Hematopoietic multipotent progenitor cell (in vitro differentiated cells): ENCODE measurements at places on chromosomes 16 and 17. TPM values are rescaled to one million over a fixed set of nuclear protein-coding genes. Genes with fewer than 3 reads are reported as not detected.

DNA sequence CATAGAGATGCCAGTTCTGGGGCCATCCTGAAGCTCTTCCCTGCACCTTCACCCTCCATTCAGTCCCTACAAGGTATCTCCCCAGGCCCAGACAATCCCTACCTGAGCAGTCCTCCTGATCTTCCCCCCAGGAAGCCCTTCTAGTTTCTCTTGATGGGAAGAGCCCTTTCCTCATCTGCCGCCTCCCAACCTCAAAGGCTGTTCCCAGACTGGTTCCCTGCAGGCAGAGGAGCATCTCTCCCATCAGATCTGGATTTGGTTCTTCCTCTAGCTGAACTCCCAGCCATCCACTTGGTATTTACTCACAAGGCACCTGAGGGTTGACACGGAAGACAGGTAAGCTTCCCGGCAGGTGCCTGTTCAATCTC is 24.6 kb upstream of the PHB1 start:
- DNase-seq = no peak

GRCh38 chr16:85781695-85782370 is 17.5 kb downstream of the EMC8 start:
- DNase-seq = no peak

DNA sequence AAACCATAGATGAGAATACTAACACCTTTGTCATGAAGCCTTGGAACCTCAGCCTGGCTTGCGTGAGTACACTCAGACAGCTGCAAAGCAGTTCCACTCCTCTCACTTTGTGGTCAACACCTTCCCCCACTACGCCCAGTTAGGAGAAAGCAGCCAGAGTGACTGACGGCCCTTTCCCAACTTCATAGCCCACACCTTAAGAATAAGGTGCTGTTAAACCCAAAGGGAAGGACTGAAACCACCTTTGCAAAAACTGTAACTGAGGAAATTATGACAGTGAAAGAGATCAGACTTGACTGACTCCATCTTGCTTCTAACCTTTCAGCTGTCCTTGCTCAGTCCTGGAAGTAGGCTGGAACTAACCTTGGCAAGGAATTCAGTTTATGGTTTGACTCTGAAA is 13.7 kb downstream of the N4BP1 start:
- DNase-seq = no peak

DNA sequence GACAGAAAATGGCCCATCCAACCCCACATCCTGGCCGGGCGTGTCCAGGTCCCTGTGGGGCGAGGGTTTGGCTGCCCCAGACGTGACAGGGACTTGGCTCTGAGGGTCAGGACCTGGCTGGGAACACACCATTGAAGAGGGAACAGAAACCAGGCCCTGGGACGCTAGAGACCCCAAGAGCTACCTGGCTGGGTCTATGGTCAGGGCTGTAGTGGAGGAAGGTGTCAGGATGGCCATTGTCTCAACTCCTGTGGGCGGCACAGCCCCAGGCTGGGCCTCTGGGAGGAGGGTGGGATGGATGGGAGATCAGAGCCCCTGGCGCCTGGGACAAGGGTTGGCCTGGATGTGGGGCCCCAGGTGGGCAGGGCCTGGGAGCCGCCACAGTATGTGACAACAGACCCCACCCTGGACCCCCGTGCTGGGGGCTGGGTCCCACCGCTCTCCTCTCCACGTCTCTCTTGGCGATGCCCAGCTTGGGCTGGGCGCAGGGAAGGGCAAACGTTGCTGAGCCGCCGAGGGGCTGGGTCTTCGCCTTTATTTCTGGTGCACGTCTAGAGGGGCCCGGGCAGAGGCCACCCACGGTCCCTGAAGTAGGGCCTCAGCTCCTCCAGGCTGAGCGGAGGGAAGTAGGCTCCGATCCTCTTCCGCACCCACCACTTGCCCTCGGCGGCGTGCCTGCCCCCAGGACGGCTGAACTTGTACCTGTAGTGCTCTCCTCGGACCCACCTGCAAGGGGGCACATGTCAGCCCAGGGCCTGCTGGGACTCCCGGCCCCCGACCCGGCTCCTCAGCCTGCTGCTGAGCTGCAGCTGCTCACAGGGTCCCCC is 53.7 kb upstream of the GNG13 start:
- no peak for DNase-seq

DNA sequence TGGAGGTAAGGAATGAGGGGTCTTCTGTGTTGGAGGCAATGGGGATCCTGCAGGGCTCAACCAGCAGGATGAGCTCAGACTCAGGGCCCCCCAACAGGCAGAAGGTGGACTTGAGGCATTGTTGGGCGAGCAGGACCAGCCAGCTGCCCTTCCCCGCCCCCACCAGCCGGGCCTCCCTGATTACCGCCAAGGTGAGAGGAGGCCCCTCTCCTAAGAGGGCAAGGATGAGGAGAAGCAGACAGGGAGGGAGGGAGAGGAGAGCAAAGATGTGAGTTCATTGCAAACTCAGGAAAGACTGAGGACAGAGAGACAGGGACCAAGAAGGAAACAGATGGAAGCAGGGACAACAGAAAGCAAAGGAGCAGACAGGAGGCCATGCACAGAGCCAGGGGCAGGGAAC is 272.8 kb upstream of the XYLT1 start:
- DNase-seq = no peak

GRCh38 chr17:32563583-32563982 is 76.8 kb downstream of the CDK5R1 start:
- DNase-seq = no peak

DNA sequence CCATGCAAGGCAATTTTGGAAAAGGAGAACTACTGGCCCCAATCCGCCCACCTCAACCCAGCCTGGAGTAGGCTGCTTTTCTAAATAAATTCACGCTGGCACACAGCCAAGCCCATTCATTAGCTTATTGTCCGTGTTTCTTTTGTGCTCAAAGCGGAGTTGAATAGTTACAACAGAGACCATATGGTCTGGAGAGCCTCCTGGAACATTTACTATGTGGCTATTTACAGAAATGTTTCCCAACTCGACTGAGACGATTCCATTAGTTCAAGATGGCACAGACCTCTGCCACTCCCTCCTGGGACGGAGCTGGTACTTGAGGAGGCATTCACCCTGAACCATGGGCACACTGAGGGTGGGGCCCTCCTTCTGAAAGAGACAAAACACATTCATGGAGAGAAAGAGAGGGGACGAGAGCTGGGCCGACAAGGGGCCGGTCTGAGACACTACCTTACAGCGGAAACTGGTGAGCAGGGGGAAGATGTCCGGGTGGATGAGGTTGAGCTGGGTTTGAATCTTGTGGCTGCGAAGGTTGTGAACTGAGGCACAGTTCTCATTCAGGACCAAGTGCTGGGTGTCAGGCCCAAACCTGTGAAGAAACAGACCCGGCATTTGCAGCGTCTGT is 15.7 kb downstream of the ELAC2 start:
- no peak for DNase-seq

DNA sequence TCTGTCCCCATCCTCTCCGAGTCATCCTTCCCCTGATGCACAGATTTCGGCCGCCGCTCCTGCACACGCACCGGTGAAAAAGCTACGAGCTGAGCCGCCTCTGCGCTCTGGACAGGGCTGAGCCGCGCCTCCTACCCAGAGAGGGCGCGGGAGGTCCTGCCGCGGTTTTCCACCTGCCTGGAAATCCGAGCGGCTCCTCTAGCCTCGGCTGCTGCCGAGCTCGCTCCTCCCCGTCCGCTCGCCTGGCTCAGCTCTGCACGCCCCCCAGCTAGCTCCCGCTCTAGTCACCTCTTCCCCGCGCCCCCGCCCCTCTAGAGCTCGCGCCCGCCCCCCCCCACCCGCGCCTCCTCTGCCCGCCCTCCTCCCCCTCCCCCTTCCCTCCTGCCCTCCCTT is 198 bp upstream of the SHISA9 start:
- no peak for DNase-seq

- peak; percentile 86 for DNase-seq
Observed at GRCh38 chr17:10618202-10618635, 38.9 kb downstream of the MYH3 start.

DNA sequence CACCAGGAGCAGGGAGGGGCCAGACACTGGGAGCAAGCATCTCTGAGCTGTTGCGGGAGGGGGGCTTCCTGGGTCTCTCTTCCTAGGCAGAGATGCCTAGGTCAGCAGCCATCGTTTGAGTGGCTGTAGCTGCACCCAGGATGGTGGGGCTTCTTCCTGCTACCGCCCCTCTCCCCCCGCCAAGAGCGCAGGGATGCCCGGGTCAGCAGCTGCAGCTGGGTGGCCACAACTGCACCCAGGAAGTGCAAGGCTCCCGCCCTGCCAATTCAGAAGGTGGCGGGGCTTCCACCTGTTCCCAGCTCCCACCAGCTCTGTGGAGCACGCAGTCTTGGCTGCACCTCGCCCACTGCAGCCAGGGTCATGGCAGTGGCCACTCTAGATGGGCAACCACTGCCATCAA is 47.8 kb downstream of the ESRP2 start:
- no peak for DNase-seq

- DNase-seq = no peak
Observed at GRCh38 chr16:79883494-79883893, 283.0 kb upstream of the MAF start.

DNA sequence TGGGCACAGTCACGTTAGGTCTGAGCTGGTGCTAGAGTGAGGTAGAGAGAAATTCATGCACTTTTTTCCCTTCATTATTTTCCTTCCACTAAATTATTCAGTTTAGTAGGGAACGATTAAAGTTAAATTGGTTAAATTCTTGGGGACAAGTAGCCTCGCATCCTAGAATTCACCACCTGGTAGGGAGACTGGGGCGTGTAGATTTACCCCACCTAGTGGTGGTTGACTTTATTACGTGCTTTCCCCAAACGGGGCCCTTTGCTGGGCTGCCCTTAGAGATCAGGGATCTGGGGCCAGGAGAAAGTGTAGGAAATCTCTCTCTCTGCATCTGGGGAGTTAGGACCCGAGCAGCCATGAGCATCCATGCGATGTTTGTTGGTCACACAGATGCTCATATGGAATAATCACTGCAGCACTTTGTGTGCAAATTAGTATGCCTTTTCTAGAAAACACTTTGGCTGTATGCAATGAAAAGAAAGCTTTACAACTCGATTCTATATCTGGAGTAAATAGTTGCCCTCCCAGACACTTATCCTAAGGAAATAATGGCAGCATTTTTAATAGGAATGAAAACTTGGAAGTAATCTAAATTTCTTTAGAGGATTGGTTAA is 107.0 kb downstream of the PLCG2 start:
- peak; percentile 42 for DNase-seq

DNA sequence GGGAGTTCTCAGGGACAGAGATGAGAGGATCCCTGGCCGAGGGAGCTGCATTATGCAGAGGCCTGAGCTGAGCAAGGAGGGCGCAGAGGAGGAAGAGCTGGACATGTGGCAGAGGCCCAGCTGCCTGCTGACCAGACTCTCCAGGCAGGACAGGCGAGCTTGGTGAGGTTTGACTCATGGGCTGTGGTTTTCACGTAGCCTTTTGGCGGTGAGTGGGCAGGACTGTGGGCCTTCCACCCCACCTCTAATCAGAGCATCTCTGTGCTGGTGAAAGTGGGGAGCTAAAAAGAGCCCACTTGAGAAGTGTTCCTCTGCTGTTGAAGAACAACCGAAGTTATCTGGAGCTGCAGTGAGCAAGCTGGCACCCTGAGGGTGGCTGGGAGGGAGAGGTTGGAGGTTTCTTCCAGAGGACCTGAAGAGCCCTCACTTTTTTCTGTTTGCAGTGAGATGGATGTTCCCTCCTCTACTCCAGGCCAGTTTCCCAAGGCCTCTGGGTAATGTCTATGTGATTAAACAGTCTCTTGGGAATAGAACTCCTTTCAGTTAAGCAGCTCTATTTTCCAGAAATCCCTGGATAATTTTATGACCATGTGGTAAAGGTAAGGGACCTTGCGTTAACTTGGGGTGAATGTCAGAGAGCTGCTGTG is 11.9 kb downstream of the EPN2 start:
- no peak for DNase-seq

DNA sequence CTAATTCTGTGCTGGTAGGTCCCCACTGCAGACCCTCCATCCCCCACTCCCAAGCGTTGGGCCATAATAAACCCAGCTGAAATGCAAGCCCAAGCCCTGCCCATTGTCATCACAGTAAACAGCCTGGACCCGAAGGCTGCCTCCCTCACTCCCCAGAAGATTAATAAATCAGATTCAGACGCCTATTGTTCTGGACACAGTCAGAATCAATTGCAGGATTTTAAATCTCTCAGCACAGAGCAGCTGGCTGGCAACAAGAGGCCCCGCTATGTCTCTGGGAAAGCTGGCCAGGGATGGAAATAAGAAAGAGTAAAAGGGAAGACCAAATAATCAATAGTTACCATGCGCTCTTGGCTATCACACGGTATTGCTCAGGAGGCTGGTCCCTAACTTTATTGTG is 93.9 kb downstream of the C17orf67 start:
- no peak for DNase-seq

DNA sequence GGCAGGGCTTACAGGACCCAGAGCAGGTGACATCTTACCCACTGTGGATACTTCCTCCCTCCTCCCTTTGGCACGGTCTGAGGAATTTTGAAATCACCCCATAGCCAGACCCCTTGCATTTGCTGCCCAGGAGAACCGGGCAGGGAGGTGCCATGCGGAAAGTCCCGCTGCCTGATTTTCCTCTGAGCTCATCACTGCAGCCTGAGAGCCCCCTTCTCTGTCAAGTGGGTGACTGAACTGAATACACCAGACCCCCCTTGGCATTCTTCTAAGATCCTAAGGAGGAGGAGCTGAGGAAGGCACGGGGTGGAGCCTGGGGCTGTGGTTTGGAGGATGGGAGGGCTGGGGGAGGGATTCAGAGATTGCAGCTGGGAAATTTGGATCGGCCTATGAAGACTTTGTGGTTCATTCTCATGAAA is 173.4 kb downstream of the RAB11FIP4 start:
- no peak for DNase-seq

GRCh38 chr16:11734653-11735043 is 8.0 kb downstream of the TXNDC11 start:
- DNase-seq = no peak

- no peak for DNase-seq
Observed at GRCh38 chr16:23505180-23505665, 5.1 kb downstream of the GGA2 start.

DNA sequence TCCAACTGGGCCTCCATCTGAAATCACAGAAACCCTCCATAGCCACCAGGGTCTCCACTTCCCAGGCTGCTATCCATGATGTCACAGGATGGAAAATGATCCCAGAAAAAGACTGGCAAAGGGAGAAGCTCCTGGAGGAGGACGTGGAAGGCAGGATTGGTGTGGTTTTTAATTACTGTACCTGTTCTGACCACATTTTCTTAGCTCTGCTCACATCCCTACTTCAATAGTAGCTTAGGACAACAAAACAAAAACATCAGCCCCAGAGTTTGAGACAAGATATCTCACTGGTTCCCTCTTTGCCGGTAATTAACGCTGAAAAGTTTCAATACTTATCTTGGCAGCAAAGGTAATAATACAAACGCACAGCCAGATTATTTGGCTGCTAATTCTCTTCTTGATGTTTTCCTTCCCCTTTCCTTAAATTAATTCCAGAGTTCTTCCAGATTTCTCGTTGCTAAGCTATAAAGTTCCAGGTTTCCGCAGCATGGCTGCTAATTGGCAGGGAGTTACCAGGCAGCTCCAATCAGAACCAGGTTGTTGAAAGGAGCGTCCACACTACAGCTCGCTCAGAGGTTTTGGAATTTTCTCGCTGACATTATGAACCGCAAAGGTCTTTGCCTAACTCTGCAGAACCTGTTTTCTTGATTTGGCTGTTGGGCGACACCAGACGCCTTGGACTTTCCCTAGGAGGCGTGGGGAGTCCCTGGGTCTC is 263.4 kb downstream of the MRTFB start:
- no peak for DNase-seq

GRCh38 chr16:22366889-22367288 is 7.5 kb downstream of the CDR2 start:
- no peak for DNase-seq

Gene XAF1
- 72.7 TPM for total RNA-seq

Gene KRTAP9-2
- not detected for total RNA-seq

Gene CD7
- total RNA-seq = 1.9 TPM

Gene MT1M
- not detected for total RNA-seq

Gene CYB5B
- 64.1 TPM for total RNA-seq

Gene ZSWIM7
- 33.7 TPM for total RNA-seq

Gene KCNJ2
- total RNA-seq = 0.27 TPM
